ENCODE measurements at places on chromosomes 1 and 21.

- no peak for DNase-seq
Measured at GRCh38 chr1:25253911-25254310, 6.7 kb upstream of the RSRP1 start.

GRCh38 chr1:192133350-192133926, 24.8 kb upstream of the RGS18 start:
- no peak for DNase-seq

DNA sequence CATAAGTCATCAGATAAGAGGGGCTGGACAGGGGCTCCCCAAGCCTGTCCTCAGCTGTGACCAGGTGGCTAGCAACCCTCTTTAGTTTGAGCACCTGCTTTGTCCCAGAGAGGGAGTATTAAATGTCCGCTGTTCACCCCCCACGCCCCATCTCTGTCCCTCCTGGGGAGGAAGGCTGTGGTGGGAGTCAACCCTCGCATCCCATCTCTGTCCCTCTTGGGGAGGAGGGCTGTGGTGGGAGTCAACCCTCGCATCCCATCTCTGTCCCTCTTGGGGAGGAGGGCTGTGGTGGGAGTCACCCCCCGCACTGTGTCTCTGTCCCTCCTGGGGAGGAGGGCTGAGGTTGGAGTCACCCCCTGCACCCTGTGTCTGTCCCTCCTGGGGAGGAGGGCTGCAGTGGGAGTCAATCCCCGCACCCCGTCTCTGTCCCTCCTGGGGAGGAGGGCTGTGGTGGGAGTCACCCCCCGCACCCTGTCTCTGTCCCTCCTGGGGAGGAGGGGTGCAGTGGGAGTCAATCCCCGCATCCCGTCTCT, 72.6 kb upstream of the ABCG1 start:
- DNase-seq, result no peak

- no peak for DNase-seq
Measured at GRCh38 chr1:198117267-198117666, 39.5 kb upstream of the NEK7 start.

DNA sequence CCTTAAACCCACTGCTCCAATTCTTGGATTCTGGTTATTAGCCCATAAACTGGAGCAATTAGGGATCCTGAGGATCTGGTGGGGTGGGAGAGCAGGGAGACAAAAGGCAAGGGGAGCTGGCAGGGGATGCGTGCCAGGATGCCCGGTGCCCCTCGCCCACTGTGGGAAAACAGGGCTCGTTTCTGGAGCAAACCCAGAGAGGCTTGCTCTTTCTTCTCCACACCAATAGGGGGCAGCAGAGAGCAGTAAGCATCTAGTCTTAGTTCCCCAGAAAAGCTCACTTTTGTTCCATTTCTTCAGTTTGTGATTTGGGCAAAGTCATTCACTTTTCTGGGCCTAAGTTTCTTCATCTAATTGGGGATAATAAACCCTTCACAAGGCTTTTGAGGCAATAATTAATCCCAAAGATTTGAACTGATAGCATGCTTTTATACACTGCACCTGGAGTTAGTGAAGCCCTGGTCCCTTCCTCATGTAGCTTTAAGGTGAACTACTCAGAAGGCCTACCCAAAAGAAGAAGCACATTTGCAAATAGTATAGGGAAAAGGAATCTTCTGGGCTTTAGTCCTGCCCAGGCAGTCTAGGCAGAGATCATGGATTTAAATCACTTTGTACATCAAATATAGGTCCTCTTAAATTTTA, 160.6 kb upstream of the USP24 start:
- peak; percentile 38 for DNase-seq

DNA sequence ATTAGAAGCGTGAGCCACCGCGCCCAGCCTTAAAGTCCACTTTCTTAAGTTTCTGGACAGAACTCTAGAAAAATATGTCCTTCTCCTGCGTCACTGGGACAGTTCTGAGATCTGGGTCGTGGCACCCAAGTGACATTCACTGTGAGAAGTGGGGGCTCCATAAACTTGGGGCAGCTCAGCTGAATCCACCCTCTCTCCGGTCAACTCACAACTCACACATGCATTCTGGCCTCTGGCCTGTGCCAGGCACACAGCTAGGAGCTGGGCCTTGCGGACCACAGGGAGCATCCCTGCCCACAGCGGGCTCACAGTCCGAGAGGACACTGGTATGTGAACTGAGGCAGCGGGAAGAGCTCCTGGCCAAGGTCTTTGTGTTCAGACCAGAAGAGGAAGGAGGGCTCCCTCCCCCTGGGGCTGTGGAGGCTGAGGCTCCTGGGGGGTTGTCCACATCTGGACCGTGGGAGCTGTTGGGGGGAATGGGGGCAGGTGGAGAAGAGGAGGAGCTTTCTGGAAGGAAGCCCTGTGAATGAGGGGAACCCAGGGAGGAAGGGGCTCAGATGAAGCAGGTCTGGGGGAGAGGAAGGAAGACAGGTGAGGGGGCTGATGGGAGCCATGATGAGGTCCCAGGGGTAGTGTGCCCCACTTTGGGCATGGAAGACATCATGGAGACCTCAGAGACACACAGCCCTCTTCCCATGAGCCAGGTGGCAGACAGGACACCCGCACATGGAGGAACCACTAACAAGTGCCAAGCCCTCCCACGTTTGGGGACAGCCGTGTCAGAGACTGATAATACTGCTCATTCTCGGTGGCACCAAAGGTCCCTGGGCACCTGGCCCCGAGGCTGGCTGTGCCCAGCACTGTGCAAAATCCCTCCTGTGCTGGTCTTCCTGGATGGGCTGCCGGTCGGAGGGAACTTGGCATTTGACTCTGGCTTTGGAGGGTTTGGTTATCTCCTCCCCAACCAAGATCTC, 191.0 kb upstream of the VAMP3 start:
- no peak for DNase-seq

- no peak for DNase-seq
Measured at GRCh38 chr1:237384213-237384612, 342.2 kb downstream of the RYR2 start.

DNA sequence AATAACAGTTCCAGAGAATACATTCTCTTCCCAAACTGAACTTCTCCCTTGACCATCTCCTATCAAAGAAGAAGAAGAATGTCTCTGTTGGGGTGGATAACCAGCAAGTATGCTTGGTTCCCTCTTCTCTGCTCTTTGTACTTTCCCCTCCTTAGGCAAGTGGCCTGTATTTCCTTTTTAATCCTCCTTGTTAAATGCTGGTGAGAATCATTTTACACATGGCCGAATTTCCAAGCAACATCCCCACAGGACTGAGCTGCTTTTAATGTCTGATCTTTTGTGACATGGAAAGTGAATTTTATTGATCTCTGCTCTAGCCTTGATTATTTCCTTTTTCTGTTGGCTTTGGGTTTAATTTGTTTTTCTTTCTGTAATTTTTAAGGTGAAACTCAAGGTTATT, 336.7 kb downstream of the DUSP10 start:
- no peak for DNase-seq

- DNase-seq, result no peak
Measured at GRCh38 chr1:45152126-45152525, 54.3 kb downstream of the ZSWIM5 start.

GRCh38 chr1:20124456-20125057, 5.2 kb upstream of the PLA2G2D start:
- DNase-seq, result peak; percentile 25

- no peak for DNase-seq
Measured at GRCh38 chr1:228084325-228084724, 1.8 kb downstream of the ARF1 start.

- no peak for DNase-seq
Measured at GRCh38 chr1:203213126-203213525, 16.3 kb downstream of the CHIT1 start.

Data from NCI-H446 treated with DMSO at 0.1 percent for 48 hours (cell line).